ENCODE measurements at places on chromosomes 6 and 20.

- no peaks in the 10 kb centered on the region for H3K36me3 ChIP-seq
- no peak for DNase-seq
- no peaks in the 10 kb centered on the region for H3K4me1 ChIP-seq
Measured at GRCh38 chr6:113352029-113352801, 504.9 kb upstream of the MARCKS start.

- no peaks in the 10 kb centered on the region for H3K36me3 ChIP-seq
- DNase-seq: no peak
- H3K4me1 ChIP-seq: no peaks in the 10 kb centered on the region
- H3K4me3 ChIP-seq: no peak overlapping the region
Measured at GRCh38 chr20:1825938-1826445, 69.2 kb upstream of the SIRPA start.

DNA sequence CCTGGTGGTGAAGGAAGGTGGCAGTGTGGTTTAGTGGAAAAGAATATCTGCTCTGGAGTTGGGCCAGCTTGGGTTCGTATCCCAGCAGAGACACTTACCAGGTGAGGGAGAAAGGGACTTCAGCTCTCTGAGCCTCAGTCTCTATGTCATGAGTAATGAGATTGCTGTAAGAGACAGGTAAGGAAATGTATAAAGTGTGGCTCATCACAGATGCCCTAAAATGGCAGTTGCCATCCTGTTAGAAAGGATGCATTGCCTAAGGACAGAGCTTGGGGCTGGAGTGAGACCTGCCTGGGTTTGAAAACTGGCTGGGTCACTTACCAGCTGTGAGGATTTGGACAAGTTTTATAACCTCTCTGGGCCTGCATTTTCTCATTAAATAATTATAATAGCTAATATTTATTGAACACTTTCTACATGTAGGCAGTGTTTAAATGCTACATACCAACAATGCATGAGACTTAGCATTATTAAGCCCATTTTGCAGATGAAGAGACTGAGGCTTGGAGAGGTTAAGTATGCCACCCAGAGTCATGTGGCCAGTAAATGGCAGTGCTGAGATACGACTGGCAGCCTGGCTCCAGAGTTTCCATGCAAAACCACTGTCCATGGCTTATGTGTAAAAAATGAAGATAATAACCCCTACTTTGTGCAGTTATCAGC, 157.0 kb downstream of the SOBP start:
- DNase-seq: no peak
- H3K27me3 ChIP-seq: peaks cover 36% of the 10 kb centered on the region
- H3K36me3 ChIP-seq: no peaks in the 10 kb centered on the region

- H3K4me3 ChIP-seq: no peak overlapping the region
- no peaks in the 10 kb centered on the region for H3K36me3 ChIP-seq
- H3K4me1 ChIP-seq: no peaks in the 10 kb centered on the region
- no peaks in the 10 kb centered on the region for H3K27me3 ChIP-seq
- DNase-seq: no peak
- no peak overlapping the region for H3K27ac ChIP-seq
Measured at GRCh38 chr6:95094751-95095663, 482.3 kb upstream of the MANEA start.

GRCh38 chr20:992801-993535, 9.1 kb downstream of the RSPO4 start:
- H3K36me3 ChIP-seq: no peaks in the 10 kb centered on the region
- H3K4me1 ChIP-seq: no peaks in the 10 kb centered on the region
- no peak overlapping the region for H3K4me3 ChIP-seq
- H3K27ac ChIP-seq: no peak overlapping the region

GRCh38 chr6:19838442-19839236, 1.5 kb downstream of the ID4 start:
- DNase-seq: no peak
- H3K27me3 ChIP-seq: peaks cover 52% of the 10 kb centered on the region
- no peak overlapping the region for H3K4me3 ChIP-seq
- H3K27ac ChIP-seq: peak overlapping the region; percentile 60
- peaks cover 4% of the 10 kb centered on the region for H3K4me1 ChIP-seq
- peaks cover 2% of the 10 kb centered on the region for H3K36me3 ChIP-seq

- no peaks in the 10 kb centered on the region for H3K27me3 ChIP-seq
- H3K27ac ChIP-seq: no peak overlapping the region
- H3K36me3 ChIP-seq: no peaks in the 10 kb centered on the region
- H3K4me1 ChIP-seq: peaks cover 35% of the 10 kb centered on the region
- DNase-seq: no peak
- no peak overlapping the region for H3K4me3 ChIP-seq
Measured at GRCh38 chr6:140586426-140587061, 1212.1 kb upstream of the CITED2 start.

GRCh38 chr6:33731751-33732282, 14.9 kb downstream of the IP6K3 start:
- H3K4me1 ChIP-seq: no peaks in the 10 kb centered on the region
- H3K4me3 ChIP-seq: no peak overlapping the region
- no peaks in the 10 kb centered on the region for H3K36me3 ChIP-seq
- H3K27ac ChIP-seq: no peak overlapping the region

- no peak for DNase-seq
- H3K4me1 ChIP-seq: peaks cover 2% of the 10 kb centered on the region
- H3K4me3 ChIP-seq: no peak overlapping the region
- H3K27ac ChIP-seq: no peak overlapping the region
- peaks cover 10% of the 10 kb centered on the region for H3K36me3 ChIP-seq
Measured at GRCh38 chr20:62111148-62111547, 11.1 kb upstream of the LSM14B start.

GRCh38 chr6:133880896-133881295, 8.0 kb upstream of the TCF21 start:
- H3K27me3 ChIP-seq: peaks cover 23% of the 10 kb centered on the region
- no peak overlapping the region for H3K4me3 ChIP-seq
- DNase-seq: no peak
- H3K27ac ChIP-seq: no peak overlapping the region
- no peaks in the 10 kb centered on the region for H3K36me3 ChIP-seq

GRCh38 chr6:47235964-47236760, 73.5 kb downstream of the TNFRSF21 start:
- H3K27ac ChIP-seq: no peak overlapping the region
- DNase-seq: no peak
- no peak overlapping the region for H3K4me3 ChIP-seq
- H3K36me3 ChIP-seq: no peaks in the 10 kb centered on the region

DNA sequence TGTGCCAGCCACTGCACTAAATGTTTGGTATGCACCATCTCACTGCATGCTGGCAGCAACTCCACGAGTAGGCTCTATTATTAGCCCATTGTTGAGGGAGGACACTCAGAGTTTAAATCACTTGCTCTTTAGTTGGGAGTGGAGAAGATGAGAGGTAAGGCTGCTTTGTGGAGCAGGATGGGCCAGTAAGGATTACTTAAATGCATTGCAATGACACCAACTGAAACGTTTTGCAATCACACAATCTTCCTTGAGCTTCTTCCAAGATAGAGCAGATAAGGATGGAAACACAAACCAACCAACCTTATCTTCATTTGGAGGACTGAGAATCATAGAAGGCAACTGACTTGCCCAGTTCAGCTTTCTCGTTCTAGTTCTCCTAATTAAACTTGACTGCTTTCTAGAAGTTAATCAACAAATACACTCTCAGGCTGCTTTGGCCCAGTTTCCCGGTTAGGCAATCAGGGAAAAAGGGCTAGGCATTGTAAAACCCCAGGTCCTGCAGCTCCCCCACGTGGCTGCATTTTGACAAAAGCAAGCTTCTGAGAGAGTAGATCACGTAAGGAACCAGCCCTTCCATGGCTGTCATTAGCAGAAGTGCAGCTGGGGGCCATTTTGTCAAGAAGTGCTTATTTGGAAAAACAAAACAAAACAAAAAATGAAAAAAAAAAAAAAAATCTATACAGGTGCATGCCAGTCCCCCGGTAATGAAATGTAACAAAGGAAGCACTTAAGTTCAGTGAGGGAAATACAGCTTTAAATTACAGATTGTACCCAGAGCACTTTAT, 130.6 kb downstream of the BCAS1 start:
- H3K27ac ChIP-seq: peak overlapping the region; percentile 9
- peak; percentile 86 for DNase-seq
- no peaks in the 10 kb centered on the region for H3K27me3 ChIP-seq
- peak overlapping the region; percentile 6 for H3K4me3 ChIP-seq

DNA sequence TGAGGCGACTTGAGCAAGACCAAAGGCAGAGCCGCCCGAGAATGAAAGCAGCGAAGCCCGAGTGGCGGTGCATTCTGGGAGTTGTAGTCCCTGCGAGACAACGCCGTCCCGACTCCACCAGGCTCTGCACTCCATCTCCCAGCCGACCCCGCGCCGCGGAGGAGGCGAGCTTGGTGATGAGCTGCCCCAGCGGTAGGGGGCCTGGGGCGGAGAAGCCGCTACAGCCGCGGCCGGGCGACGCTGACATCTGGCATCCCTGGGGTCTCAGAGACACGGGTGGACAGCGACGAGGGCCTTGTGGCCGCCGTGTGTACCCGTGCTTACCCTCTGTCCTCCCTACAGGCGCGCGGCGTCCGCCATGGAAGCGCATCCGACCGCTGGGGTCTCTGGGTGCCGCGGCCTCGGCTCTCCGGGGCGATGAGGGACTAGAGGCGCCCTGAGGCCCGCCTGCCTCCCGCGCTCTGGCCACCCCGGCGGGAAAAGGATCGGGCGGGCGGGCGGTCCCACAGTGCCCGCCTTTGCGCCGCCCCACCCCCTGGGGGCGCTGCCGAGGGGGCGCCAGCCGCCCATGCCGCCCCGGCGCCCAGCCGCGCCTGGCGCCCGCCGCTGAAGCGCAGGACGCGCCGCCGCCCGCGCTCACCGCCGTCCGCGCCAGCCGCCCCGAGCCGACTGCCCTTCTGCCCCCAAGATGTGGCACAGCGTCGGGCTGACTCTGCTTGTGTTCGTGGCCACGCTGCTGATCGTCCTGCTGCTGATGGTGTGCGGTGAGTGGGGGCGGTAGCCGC, at the start of gene SMIM13:
Gene SMIM13, plus strand, starts transcription at position 209 of the 785 bp plus-strand sequence. Its CDS starts 480 bp downstream, at position 689.
- DNase-seq: peak; percentile 98
- no peaks in the 10 kb centered on the region for H3K27me3 ChIP-seq
- peaks cover 29% of the 10 kb centered on the region for H3K4me1 ChIP-seq
- peaks cover 9% of the 10 kb centered on the region for H3K36me3 ChIP-seq

DNA sequence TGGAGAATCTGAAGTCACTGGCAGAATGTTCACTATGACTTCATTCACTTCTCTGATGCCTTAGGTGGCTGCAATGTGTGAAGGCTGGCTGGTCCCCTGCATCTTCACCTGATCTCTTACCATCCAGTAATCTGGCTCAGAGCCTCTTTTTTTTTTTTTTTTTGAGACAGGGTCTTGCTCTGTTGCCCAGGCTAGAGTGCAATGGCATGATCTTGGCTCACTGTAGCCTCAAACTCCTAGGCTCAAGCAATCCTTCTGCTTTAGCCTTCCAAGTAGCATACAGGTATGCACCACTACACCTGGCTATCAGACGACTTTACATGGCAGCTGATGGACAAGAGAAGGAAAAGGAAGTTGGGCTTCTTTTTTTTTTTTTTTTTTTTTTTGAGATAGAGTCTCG, 25.8 kb upstream of the JARID2 start:
- H3K27me3 ChIP-seq: peaks cover 10% of the 10 kb centered on the region
- no peaks in the 10 kb centered on the region for H3K36me3 ChIP-seq
- no peak for DNase-seq
- H3K4me1 ChIP-seq: no peaks in the 10 kb centered on the region
- H3K4me3 ChIP-seq: no peak overlapping the region
- H3K27ac ChIP-seq: no peak overlapping the region

- no peaks in the 10 kb centered on the region for H3K36me3 ChIP-seq
- H3K4me3 ChIP-seq: no peak overlapping the region
- no peak overlapping the region for H3K27ac ChIP-seq
- no peak for DNase-seq
Measured at GRCh38 chr6:16230953-16231352, 7.4 kb upstream of the GMPR start.

GRCh38 chr20:51469046-51469445, 73.5 kb downstream of the NFATC2 start:
- H3K36me3 ChIP-seq: peaks cover 70% of the 10 kb centered on the region
- no peaks in the 10 kb centered on the region for H3K27me3 ChIP-seq
- H3K4me1 ChIP-seq: peaks cover 59% of the 10 kb centered on the region
- H3K4me3 ChIP-seq: no peak overlapping the region

- H3K27me3 ChIP-seq: no peaks in the 10 kb centered on the region
- no peak for DNase-seq
- H3K27ac ChIP-seq: no peak overlapping the region
- H3K4me3 ChIP-seq: no peak overlapping the region
Measured at GRCh38 chr6:81049425-81050042, 702.9 kb downstream of the TENT5A start.

DNA sequence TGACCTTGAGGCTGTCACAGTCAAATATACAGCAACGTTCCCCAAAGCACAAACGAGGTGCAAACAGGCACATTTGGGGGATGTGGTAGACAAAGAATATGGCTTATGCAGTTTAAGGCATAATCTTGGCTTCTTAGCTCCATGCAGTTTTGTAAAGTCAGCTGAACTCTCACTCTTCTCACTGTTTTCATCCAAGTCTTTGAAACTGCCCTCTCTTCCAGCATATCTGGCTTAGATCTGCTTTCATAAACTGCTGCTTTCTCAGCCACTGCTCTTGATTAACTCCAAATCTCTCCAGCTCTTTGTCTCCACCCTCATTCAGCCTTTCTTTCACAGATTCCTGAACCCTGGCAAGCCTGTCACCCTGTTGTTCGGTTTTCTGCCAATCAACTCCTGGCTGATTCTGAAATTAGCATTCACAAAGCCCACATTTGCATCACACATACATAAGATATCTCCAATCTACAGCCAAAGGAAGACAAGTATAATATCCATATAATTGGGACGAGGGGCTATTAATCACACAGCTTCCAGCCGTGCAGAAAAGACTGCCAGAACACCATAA, 301.1 kb upstream of the RNF217 start:
- H3K4me3 ChIP-seq: no peak overlapping the region
- H3K4me1 ChIP-seq: no peaks in the 10 kb centered on the region
- H3K27ac ChIP-seq: no peak overlapping the region
- no peak for DNase-seq

DNA sequence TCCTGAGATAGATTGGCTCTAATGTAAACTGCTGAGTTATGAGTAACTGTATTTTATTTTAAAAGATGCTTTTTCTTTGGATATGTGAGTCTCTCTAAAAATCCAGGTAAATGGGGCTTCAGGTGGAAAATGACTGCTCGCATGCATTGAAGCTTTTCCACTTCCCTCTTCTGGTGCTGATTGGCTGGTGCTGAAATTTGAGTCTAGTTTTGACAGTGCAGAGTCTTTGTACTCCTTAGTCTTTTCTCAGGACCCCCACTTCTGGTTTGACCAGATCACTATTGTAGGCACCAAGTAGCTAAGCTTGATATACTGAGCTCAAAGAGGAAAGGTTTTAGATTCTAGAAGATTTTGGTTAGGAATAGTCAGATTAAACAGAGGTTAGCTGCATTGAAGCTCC, 60.7 kb upstream of the TULP4 start:
- no peak overlapping the region for H3K27ac ChIP-seq
- peaks cover 12% of the 10 kb centered on the region for H3K36me3 ChIP-seq
- H3K27me3 ChIP-seq: no peaks in the 10 kb centered on the region
